ENCODE measurements at places on chromosomes 2 and 18.

- no peak for DNase-seq
Measured at GRCh38 chr2:233245406-233245805, 6.1 kb upstream of the ATG16L1 start.

- DNase-seq = no peak
Measured at GRCh38 chr2:30684516-30684915, 122.7 kb downstream of the CAPN13 start.

DNA sequence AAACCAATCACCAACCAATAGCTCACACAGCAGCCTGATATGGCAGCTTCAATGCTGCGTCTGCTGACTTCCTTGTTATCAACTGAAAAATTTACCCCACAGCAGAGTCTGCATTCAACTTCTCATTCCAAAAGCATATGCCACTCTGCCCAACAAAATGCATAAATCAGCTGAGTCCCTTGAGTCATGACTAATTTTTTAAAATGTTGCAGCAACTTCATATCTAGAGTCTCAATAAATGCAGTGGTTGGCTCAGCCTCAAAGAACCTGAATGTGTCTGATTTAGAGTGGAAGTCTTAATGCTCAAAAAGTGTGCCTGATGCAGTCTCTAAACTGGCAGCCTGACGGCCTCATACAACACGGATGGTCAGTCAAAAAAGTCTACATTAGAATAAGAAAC, 46.5 kb downstream of the FARSB start:
- no peak for DNase-seq

GRCh38 chr2:226746196-226746800, 53.3 kb downstream of the IRS1 start:
- no peak for DNase-seq

GRCh38 chr2:145975406-145975805, 1455.5 kb upstream of the ZEB2 start:
- no peak for DNase-seq

GRCh38 chr2:219415580-219416234, 2.5 kb upstream of the DES start:
- no peak for DNase-seq

DNA sequence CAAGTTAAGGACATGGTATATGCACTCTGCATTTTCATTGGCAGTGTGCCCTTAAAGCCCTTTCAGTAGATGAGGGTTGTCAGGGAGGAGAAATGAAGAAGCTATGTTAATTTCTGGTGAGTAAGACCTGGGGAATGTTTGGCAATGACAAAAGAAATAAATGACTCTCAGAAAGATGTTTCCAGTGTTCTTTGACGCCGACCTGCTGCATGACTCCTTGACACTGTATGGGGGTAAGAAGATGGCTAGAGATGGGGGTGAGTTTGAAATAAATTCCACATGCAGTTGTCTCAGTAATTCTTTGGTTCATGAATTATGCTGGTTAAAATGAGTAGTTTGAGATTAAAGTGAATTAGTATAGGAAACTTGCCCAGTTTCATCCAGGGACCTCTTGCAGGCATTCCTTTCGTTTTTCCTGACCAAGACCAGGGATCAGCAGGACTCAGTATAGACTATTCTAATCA, 5.9 kb downstream of the CCDC121 start:
- DNase-seq = no peak

Data from activated T-helper 1 cell treated with Interleukin-2 at 50 U/mL for 16 hours (primary cell).